ENCODE measurements at places on chromosomes 7 and 10. TPM values are rescaled to one million over a fixed set of nuclear protein-coding genes. Genes with fewer than 3 reads are reported as not detected.

OR2A5 gene
- total RNA-seq: not detected

HIBADH gene
- 81.4 TPM for total RNA-seq

EZH2 gene
- total RNA-seq: 27.8 TPM

TMEM72 gene
- not detected for total RNA-seq

All from uterine smooth muscle cell (primary cell).